ENCODE measurements at places on chromosomes 4 and X.

DNA sequence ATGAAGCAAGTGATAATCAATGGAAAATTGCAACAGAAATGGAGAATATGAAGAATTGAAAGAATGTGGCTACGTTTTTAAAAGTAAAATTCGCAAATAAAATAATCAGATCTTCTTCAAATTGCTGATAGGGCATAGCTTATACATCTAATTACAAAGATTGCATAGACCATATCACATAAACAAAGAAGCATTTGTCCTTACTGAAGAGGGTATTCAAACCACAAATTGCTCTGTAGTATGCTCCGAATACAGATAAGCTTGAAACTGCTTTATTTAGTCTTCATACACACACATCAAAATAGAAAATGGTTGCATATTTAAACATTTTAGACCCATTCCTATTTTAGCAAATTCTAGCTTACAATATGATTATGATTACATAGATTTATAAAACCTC is 206.7 kb upstream of the SLIT2 start:
- no peak for DNase-seq

GRCh38 chr4:98469771-98470170 is 188.6 kb downstream of the TSPAN5 start:
- no peak for DNase-seq

GRCh38 chrX:71910986-71911730 is 513 bp downstream of the NHSL2 start:
- DNase-seq = no peak

GRCh38 chrX:41823402-41823801 is 99.4 kb downstream of the GPR82 start:
- DNase-seq = no peak

GRCh38 chr4:140116442-140117104 is 37.4 kb downstream of the MAML3 start:
- DNase-seq = no peak

DNA sequence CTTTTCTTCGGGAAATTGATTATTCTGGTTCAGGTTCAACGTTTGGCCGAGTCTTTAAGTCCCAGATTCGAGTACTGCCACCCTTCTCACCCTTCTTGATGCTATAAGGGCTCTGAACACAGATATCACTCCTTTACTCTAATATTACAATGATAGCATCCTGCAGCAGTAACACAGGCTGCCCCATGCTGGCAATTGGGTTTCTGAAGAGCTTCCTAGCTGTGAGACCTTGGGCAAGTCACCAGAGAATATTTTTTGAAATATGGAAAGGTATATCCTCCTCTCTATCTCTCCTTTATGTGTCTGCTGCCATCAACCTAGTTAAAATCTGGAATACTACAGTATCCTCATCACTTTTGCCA is 297 bp upstream of the MTMR8 start:
- DNase-seq = no peak

DNA sequence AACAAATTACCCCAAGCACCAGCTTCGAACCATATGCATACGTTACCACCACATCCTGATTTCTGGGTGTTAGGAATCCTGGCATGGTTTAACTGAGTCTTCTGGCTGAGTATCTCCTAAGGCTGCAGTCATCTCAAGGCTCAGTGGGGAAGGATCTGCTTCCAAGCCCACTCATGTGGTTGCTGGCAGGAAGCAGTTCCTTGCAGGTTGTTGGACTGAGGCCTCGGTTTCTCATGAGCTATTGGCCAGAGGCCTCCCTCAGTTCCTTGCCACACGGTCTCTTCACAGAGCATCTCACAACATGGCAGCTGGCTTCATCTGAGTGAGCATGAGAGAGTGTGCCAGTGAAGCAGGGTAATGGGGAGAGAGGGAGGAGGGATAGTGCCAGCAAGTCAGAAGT is 96.1 kb upstream of the MTM1 start:
- DNase-seq = no peak

DNA sequence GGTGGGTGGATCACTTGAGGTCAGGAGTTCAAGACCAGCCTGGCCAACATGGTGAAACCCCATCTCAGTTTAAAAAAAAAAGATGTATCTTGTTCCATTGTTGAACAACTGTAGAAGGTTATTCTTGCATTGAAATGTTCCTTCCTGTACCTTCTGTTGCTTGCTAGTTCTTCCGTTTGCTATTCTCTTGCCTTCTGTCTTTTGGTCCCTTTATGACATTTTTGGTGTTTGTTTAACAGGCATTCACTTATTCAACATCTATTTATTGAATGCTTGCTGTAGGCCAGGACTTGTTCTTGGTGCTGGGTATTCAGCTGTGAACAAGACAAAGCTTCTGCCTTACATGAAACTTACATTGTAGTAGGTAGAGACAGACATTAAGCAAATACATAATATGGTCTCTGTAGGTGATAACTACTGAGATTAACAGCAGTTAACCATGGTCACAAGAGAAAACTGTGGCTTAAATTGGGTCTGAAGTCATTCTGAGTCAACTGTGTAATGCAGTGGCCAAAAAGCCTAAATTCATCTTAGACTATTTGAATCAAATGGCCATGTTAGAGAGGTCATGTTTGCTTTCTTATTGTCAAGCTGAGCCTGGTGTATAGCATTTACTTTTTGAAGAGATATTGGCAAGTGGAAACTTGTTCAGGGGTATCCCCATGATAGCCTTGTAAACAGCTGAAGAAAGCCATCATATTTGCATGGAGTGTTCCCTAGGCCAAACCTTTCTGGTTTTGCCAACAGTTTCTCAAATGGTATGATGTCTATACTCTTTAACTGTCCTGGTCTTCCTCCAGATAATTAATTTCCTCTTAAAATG is 35.6 kb downstream of the GAB1 start:
- no peak for DNase-seq

DNA sequence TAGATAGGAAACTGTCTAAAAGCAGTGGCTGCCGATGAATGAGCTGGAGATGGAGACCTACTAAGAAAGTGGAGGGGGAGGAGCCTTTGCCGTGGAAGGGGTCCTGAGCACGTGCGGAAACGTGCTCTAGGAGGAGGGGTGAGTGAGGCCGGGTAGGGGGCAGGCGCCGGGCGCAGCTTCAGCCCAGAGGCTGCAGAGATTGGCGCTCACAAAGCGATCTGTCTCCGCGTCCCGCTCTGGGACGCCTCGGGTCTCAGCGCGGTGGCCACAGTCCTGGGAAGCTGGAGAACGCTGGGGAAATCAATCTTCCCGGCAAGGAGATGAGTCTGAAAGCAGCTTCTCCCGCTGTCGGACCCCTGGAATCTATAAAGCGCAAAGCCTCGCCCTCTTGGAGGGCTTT is 444 bp upstream of the ARHGAP6 start:
- no peak for DNase-seq

- DNase-seq = peak; percentile 8
Measured at GRCh38 chr4:119299741-119300100, 22.2 kb downstream of the FABP2 start.

GRCh38 chr4:141635736-141636081 is 674 bp upstream of the IL15 start:
- DNase-seq = no peak
